ENCODE measurements at places on chromosomes 2 and 18. TPM values are rescaled to one million over a fixed set of nuclear protein-coding genes. Genes with fewer than 3 reads are reported as not detected.

DNA sequence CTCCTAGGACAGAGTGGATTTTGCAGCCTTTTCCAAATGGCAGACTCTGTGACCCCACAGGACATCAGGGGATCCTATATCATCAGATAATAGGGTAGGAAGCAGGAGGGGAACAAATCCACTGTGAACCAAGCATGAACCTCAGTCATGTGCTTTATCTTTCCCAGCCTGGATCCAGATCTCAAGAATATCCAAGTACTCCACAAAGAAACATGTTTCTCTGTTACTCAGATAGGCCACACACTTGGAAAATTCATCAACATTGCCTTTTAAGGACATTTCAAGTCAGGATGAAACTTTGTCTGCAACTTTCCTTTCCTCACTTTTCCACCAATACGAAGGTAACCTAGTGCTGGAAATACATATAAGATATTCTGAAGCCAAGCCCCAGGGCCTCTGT is 85.8 kb downstream of the RDH14 start:
- no peak for ATAC-seq

DNA sequence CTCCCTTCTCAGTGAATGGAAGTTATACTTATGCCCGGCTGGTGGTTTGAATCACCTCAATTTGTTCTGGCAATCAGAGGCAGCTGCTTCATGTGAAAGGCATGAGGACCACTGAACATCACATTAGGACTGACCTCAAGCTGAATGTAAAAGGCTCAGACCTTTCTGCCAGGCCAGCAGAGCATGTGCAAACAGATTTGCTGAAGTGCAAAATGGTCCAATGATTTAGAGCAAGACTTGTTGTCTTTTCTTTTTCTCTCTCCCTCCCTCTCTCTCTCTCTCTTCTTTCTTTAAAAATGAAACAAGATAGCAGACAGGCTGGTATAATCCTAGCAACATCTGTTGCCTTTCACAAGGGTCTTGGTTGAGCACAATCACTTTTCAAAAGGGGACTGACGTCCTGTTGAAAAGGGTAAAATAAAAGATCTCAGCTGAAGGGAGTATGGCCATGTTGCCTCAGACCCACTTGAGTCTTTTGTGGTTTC is 13.3 kb upstream of the CDH7 start:
- no peak for ATAC-seq

DNA sequence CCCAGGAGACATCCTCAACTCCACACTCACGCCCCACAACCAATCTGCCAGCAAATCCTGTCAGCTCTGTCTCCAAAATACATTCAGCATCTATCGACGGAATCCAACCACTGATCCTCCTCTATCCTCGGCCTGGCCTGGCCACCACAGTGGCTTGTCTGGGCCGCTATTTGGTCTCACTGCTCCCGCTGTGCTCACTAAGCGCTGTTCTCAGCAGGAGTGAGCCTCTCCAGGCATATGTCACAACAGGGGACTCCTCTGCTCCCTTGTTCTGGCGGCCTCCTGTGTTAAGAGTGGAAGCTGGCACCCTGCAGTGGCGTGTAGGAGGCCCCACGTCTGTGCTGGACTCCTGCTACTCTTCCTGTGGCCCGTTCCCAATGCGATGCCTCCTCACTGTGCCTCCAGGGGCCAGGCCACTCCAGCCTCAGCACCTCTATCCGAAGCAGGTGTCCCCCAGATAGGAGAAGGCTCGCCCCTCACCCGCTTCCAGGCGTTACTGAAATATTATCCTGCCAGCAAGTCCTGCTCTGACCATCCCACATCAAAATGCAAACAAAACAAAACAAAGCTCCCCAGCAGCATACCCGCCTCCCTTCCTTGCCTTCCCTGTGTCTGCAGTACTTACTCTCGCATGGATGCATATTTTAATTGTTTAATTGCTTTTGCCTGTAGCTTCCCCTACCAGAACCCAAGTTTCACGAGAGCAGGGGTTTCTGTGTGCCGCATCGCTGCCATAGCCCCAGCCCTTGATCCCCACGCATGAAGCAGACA is 39.9 kb downstream of the CENPO start:
- ATAC-seq: no peak

DNA sequence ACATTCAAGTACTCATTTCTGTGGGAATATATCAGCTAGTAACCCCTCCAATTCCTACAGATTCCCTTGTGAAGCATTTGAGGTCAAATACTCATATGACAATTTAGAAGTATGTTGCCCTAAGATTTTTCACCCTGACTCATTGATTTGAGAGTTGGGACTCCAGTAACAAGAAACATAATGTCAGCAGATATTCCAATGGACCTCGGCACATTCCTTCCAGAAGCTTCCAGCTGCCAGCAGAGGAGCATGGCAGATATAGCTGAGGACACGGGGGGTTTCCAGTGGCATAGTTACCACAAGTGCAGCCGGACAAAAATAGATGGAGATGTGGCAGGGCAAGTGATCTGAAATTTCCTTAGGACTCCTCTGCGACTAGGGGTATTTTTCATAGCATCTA is 101.9 kb upstream of the ARHGAP28 start:
- ATAC-seq: no peak

GRCh38 chr2:138922973-138923563 is 142.9 kb upstream of the NXPH2 start:
- no peak for ATAC-seq

GRCh38 chr18:3283253-3283863 is 21.4 kb downstream of the MYL12B start:
- no peak for ATAC-seq

DNA sequence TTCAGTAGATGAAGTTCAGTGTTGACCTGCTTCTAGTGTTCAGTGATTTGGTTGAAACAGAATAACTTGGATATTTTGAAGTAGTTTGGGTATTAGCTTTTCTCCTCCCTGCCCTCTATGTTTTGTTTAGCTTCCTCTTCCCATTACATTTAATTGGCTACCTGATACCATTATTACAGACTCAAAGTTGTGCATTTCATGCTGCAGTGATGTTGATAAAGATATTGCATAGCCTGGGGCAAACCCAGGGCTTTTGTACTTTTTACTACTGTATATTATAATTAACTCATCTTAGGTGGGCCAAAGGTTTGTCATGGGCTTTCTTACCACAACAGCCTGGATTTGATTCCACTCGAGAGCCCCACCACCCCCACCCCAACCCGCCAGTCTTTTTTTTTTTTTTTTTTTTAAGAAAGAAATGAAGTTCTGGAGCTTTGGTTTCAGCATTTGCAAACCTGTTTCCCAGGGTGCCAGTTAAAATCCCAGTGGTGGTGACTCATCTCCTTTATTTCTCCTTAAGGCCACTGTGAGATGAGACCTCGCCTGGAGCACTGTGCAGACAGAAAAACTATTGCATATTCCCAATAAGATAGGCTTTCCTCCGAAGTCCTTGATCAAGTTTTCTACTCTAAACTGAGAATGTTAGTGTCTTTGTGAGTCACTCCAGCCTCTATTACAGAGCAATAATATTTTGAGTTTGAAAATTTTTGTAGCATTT is 393.7 kb upstream of the FANCL start:
- no peak for ATAC-seq

GRCh38 chr2:73448856-73449255 is 63.2 kb downstream of the ALMS1 start:
- no peak for ATAC-seq

- no peak for ATAC-seq
Measured at GRCh38 chr18:24914685-24915084, 437.3 kb downstream of the ZNF521 start.

DNA sequence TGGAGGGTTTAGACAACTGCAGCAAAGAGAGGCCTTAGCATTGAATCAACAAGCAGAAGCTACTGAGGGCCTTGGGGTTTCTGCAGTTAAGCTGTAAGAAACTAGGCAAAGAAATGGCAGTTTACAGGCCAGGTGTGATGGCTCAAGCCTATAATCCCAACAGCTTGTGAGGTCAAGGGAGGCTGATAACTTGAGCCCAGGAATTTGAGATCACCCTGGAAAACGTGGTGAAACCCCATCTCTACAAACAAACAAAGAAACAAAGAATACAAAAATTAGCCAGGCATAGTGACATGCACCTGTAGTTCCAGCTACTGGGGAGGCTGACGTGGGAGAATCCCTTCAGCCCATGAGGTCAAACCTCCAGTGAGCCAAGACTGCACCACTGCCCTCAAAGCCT is 421.6 kb upstream of the CHST9 start:
- no peak for ATAC-seq

DNA sequence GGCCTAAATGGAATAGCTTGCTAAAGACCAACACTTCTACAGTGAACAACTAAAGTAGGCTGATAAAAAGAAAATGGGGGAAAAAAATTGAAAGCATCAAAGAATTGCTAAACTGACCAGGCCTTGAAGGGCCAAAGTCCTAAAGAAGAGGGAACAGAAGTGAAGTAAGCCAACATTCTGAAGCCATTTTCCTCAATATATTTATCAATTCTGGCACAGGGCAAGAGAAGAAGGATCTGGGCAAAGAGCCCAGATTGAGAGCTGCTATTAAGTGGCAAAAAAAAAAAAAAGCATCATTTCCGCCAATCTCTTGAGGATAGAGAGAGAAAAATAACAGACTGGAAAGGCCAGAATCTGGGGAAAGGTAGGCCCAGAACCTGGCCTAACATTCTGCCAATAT is 25.7 kb downstream of the FANCL start:
- ATAC-seq: no peak

DNA sequence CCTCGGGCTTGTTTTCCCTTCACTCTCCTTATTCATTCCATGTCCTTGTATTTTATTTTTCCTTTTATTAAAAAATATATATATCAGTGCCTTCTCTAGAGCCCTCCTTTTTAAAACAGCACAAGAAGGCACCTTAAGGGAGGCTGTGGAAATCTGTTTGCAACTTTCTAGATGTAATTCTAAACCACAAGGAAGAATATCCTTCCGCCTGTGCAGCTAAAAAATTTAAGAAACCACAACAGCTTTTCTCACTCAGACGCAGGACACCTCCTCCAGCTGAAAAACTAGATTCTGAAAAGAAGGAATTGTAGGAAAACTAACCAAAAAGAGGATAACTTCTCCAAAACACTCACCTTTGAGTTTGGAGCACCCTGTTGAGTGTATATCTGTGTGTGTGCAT is 142.2 kb downstream of the BCL11A start:
- ATAC-seq: no peak

DNA sequence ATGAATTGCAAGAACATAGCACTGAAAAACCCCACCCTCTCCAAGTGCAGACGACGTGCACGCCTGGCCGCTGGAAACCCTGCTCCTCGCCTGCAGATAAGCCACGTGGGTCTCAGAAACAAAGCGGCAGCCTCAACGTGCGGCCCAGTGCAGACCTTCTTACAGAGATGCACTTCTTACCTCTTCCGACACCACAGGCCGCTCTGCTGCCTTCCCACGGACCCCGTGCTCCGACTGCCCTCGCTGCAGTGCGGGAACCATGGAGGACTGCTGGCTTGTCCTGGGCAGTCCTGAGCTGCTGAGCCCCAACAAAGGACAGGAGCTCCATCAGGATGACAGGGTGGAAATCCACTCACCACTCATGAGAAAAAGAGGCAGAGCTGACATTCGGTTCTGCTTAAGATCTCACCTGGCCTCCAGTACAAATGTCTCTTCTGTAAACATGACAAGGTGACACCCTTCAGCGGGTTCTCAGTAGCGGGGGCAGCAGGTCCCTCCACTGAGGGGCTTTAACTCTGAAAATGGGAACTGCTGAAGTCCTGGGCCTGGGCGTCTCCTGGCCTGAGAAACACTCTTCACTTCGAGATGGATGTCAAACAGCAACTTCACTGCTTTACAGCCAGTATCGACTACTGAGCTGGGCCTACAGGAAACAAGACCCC is 6.2 kb downstream of the COPS9 start:
- ATAC-seq: no peak

DNA sequence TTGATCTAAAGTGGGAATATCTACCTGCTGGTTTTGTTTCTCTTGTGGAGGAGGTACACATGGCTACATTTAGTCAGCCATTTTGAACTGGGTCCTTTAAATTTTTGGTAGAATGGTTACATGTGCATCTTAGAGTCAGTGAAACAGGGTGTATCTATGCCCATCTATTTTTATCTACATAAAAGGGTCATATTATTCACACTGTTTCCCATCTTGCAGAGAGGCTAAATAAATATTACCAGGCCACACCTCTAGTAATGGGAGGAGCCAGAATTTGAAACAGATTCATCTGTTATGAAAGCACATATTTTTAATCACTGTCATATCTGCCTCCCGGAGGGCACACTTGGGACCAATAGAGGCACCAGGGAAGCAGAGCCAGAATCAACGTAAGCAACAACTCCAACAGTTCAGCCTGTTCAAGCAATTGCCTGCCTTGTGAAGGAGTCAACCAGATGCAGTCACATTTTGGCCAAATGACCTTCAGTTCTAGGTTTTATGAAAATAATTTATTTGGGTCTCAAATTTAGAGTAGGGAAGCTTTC is 376.8 kb downstream of the TSN start:
- no peak for ATAC-seq

GRCh38 chr2:36549165-36549574 is 48.8 kb downstream of the FEZ2 start:
- ATAC-seq: no peak

ZNF396 gene
- 0.80 TPM for total RNA-seq

EVX2 gene
- not detected for total RNA-seq

CASP8 gene
- total RNA-seq: 22.5 TPM

CLEC4F gene
- not detected for total RNA-seq

DSG3 gene
- total RNA-seq: 775 TPM

RGPD4 gene
- not detected for total RNA-seq

ZSWIM2 gene
- total RNA-seq: not detected

ZNF24 gene
- total RNA-seq: 26.7 TPM

Data from esophagus mucosa (tissue), 1 donor.